NCI-H1930 (cell line): ENCODE measurements at places on chromosomes 2 and 18.

DNA sequence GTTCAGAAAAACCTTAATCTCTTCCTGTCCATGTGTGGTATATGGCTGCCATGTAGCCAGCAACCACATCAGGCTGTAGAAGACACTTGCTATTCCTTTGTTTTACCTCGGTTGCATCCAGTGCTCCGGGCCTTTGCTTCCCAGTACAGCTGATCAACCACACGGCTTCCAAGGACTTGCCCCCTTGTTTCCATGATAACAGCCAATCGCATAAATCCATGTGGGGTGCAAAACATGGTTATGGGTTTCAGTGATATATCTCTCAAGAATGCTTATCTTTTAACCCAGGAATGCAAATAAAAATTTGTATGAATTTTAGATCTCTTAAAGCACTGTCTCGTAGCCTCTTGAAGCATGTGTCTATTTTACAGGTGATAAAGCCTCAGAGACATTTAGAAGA, 118.3 kb downstream of the MGAT5 start:
- DNase-seq = no peak

DNA sequence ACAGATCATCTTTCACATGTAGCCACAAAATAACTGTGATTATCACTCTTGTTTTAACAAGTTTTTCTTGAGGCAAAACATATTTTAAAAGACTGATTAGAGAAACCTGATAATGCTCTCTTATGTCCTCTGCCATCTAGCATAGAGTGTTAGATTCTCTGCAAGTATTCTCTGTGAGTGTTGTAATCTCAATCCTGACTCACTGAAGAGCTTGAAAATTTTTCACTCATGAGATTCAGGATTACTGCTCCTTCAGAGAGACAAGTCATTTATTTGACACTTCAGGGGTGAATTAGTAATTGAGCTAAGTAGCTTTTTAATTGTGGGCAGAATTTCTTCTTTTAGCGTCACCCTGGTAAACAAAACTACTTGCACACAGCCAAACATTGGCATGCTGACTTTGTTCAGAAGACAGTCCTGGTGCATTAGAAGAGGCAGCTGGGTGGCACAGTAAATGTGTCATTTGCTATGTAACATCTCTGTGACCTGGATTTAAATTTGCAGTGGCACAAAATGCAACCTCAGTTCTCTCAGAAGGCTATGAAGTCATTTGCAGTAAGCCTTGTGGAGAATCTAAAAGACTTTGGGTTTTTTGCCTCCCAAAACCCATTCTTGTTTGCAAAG, 172.9 kb downstream of the LRP1B start:
- DNase-seq = no peak

DNA sequence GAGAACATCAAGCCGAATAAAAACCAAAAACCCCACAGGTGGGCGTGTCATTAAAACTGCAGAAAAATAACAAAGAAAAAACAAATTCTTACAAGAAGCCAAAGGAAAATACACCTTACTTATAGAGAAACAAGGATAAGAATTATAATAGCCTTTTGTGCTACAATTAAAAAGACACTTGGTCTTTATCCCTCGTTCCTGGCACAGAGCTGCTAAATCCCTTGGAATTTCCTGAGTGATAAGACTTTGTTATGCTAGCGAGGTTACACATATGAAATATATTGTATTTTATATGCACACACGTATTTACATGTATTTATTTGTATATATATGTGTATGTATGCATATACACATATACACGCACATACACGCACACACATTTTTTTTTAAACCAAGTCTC, 325.3 kb upstream of the TFPI start:
- DNase-seq = no peak

DNA sequence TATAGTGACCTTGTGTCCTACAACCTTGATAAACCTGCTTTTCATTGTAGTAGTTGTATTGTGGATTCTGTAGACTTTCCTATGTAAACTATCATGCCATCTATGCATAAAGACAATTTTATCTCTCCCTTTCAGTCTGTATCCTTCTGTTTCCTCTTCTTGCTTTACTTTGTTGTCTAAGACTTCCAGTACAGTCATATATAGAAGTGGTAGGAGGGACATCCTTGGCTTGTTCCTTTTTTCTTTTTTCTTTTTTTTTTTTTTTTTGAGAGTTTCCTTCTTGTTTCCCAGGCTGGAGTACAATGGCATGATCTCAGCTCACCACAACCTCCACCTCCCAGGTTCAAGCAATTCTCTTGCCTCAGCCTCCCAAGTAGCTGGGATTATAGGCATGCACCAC, 39.7 kb downstream of the UBE2F start:
- no peak for DNase-seq

- no peak for DNase-seq
These were observed 1.2 kb upstream of the CHMP1B start for GRCh38 chr18:11849841-11850634.
